ENCODE measurements at places on chromosomes 16 and 17.

GRCh38 chr17:58269557-58270291 lies 11.0 kb downstream of the MPO start:
- no peak for DNase-seq

DNA sequence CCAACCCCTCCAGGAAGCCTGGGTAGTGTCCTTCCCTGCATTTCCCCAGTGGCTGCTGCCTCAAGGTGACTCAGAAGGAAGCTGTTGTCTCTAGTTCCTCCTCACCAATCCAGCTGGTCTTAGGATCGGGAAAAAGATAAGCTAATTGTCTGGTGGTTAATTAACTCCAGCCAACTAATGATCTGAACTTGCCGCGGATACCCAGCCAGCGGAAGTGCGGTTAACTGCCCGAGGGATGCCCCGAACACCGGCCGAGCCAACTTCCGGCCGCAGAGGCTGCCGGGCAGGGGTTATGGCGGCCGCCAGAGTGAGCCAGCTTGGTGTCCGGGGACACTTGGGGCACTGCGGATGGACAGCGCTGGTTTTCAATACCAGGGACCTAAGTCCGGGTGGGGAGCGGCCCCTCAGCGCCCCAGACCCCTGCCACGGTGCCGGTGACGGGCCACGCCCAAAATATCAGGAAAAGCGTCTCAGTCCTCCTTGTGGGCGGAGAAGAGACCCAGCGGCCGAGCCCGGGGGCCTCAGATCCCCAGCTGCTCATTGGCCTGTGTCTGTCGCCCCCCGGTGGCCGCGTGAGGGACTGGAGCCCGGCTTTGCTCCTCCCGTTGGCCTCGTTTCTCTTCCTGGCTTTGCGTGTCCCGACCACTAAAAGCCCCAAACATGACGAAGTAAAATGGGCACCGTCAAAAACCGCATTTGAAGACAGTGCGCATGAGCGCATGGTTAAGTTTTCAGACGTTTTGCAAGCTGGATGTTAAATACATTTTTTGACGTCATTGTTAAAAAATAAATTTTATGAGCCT lies 10.2 kb upstream of the PRSS22 start:
- peak; percentile 92 for DNase-seq

GRCh38 chr16:86965840-86966550 lies 351.2 kb downstream of the C16orf95 start:
- DNase-seq: no peak

- no peak for DNase-seq
These were observed 2.6 kb upstream of the NTN1 start for GRCh38 chr17:9018726-9019125.

GRCh38 chr16:58793366-58793765 lies 59.2 kb upstream of the GOT2 start:
- no peak for DNase-seq

DNA sequence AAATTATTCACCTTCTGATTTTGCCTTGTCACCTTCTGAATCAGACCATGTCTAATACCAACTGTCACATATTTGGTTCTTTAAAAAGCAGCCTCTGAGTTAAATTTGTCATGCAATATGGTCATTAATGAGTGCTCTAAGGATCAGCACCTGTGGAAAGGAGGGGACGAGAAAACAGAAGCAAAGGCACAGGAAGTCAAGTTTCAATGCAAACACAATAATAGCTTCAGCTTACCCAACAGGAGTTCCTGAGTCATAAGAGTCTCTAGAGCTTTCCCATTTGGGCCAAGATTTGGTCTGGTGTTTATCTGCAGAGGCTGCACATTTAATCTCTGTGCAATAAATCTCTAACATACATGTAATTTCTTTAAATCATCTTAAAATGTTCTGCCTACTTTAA lies 889.8 kb downstream of the CDH8 start:
- no peak for DNase-seq

DNA sequence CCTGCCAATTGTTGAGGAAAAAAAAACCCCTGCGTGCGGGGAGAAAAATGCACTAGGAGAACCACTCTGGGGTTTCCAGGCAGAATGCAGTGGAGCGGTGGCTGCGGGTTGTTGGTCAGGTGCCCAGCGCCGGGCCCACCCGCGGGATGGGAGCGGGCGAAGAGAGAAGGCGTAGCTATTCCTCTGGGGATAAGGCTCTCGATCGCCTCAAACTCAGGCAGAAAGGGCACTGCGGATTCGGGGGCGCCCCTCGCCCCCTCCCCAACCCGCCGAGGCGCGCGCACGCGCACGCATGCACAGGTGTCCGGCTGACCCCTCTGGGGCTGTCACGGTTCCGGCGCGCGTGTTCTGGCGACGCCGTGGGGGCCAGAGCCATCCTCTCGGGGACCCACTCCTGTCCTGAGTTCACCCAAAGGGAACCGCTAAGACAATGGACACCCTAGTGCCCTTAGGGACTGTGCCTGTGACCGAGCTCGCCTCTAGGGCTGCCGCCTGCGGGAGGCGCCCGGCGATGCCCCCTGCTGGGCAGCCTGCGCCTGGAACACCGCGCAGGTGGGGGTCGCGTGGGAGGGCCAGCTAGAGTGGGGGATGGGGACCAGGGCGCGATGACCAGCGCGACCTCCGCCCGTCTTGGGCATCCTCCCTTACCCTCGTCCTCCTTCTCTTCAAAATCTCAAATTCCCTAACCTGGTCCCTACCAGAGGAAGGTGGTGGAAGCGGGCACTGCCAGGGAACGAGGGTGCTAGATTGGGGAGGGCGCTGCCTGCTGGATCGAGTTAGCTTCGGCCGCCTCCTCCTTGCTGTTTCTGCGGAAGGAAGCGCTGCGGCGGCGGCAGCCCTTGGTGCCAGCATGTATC lies 14.4 kb upstream of the CBX8 start:
- DNase-seq: no peak

GRCh38 chr16:73048292-73049080 lies 558 bp upstream of the ZFHX3 start:
- DNase-seq: no peak

- DNase-seq: no peak
These were observed 4.1 kb downstream of the RASD1 start for GRCh38 chr17:17492085-17492484.

- DNase-seq: no peak
These were observed 27.2 kb downstream of the LLGL2 start for GRCh38 chr17:75552425-75553294.
